ENCODE measurements at places on chromosomes 3 and 15.

GRCh38 chr3:101850246-101851051 lies 1.1 kb downstream of the NFKBIZ start:
- DNase-seq = peak; percentile 20

DNA sequence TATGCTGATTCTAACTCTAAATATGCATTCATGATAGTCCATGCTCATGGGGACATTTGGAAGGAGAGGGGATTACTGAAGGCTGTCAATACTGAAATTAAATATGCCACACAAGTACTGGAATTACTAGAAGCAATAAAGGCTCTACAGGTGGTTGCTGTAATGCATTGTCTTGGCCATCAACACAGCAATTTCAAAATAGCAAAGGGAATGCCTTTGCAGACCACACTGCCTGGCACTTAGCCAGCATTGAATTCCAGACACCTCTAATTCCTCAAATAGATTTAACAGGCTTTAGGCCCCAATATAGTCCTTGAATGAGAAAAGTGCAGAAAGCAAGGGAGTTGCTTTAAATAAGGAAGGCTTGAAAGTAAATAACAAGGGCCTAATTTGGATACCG lies 115.8 kb upstream of the PLCL2 start:
- DNase-seq = no peak

- no peak for DNase-seq
Observed at GRCh38 chr3:134211797-134212196, 38.9 kb downstream of the RYK start.

GRCh38 chr3:51691949-51692348 lies 14.9 kb upstream of the GRM2 start:
- DNase-seq = no peak
